HTR-8/SVneo (cell line): ENCODE measurements at places on chromosomes 6 and 20.

DNA sequence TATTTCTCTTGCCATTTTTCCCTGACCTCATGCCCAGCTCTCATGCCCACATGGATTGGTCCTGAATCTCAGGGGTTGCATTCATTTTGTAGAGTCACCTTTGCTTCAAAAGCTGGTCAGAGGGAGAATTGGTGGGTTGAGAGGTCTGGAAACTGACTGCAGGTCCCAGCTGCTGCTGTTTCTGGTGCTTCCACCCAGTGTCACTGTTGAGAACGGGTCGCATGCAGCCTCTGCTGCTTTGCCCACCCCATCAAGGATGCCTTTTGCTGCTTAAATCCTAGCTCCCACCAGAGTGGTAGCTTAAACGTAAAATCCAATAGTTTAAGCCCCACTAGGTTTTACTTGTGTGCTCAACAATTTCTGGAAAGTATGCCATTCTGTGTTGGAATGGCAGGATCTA, 211.4 kb upstream of the TSHZ2 start:
- no peak for DNase-seq

DNA sequence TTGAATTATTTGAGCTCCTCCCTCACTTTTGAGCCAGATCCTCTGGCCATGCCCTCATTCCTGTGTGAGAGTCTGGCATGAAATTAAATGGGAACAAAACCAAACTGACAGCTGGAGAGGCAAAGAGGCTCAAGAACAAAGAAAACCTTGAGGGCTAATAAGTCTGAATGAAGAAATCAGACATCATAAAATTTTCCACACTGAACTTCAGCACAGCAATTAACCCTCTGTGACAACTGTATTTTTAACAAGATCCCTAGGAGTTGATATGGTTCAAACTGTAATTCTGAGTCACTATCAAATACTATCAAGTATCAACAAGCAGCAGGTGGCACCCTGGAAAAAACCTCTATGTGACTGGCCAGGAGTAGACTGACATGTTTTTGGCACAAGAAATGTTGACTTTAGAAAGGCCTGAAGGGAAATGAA, 109.4 kb upstream of the EMILIN3 start:
- peak; percentile 26 for DNase-seq

- no peak for DNase-seq
These were observed 38.7 kb downstream of the SYNE1 start for GRCh38 chr6:152598421-152598820.

GRCh38 chr6:119590066-119590465, 240.5 kb upstream of the MAN1A1 start:
- DNase-seq: no peak

DNA sequence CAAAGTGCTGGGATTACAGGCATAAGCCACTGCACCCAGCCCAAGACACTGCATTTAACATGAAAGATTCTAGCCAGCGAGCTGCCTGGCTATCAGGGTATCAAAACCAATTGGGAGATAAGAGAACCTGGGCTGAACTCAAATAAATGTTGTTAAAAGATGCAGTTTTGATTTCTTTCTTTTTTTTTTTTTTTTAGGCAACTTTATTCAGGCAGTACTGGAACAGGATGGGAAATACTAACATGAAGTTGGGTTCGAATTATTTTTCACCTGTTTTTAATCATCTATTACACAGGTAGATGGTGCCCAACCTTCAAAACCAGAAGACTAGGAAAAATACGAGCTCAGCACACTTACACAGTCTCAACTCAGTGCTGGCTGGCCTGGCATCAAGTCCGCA, 63.7 kb downstream of the TRERF1 start:
- no peak for DNase-seq

DNA sequence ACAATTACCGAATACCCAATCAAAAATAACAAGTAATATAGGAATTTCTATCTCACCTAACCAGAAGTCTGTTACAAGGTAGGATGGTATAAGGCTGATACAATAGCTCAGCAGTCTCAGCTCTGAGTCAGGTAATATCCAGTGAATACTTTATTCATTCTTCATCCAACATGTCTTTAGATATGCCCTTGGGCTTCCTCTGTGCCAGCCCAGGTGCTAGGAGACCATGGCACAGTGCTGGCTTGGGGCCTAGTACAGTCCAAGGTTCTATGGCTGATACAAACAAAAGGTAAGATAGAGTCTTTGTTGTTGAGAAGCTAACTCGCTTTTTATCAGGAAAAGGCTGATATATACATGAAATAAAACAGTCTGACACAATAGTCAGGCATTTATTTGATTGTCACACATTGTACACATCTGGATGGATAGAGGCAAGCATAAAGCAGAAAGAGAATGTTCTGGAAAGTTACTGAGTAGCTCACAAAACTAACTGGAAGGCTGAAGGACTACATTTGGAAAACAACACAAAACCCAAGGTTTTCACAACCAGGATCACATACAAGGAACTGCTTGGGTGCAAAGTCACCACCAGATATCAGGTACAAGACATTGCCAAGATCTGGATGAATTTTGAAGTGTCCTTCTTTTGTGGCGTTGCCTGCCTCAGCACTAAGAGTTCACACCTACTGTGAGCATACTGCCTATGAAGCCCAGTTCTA, 110.4 kb upstream of the SCAF8 start:
- DNase-seq: no peak

- DNase-seq: no peak
These were observed 2.6 kb downstream of the EPHA7 start for GRCh38 chr6:93416571-93417420.

DNA sequence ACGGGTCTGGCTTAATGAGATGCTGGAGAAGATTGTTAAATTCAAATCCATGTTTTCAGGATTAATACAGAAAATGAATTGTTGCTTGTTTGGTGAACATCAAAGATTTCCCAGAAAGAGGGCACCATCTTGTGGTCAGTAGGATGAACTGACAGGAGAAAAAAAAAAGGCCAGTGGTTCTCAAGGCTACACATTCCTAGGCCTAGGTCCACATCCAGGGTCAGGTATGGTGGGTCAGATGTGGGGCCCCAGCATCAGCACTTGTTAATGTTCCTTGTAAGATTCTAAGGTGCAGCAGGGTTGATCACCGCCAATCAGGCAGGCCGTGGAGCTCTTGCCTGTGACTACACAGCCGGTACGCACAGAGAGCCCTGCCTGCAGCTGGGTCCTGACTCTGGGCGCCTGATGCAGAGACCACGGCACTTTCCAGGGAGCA, 34.0 kb upstream of the FOXO3 start:
- peak; percentile 28 for DNase-seq

DNA sequence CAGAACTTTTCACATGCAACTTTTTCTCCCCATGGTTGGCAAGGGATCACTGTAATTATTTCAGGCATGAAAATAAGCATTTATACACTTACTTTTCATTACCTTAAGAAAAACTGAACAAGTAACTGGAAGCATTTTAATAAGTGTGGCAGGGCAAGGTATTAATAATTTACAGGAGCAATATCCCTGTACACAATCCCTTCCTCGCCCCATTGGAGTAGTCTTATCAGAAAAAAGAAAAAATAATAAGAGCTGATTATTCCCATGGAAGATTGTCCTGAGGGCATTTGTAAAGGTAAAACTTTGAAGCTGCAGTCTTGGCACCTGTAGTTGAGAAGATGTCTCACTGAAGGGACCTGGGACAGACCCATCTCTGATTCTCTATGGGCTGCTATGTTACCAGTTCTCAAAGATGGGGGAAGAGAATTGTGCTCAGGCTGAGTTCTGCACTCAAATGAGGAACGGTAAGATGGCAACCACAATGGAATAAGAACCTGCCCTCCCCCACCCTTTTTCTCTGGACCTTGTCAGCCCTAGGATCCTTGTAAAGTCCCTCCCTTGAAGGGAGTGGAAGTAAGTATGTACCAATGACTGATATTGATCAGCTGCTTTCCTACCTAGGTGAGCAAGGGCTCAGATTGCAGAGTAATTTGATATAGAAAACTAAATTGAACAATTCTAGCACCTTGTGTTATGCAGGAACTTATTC, 70.0 kb upstream of the AHI1 start:
- DNase-seq: no peak

DNA sequence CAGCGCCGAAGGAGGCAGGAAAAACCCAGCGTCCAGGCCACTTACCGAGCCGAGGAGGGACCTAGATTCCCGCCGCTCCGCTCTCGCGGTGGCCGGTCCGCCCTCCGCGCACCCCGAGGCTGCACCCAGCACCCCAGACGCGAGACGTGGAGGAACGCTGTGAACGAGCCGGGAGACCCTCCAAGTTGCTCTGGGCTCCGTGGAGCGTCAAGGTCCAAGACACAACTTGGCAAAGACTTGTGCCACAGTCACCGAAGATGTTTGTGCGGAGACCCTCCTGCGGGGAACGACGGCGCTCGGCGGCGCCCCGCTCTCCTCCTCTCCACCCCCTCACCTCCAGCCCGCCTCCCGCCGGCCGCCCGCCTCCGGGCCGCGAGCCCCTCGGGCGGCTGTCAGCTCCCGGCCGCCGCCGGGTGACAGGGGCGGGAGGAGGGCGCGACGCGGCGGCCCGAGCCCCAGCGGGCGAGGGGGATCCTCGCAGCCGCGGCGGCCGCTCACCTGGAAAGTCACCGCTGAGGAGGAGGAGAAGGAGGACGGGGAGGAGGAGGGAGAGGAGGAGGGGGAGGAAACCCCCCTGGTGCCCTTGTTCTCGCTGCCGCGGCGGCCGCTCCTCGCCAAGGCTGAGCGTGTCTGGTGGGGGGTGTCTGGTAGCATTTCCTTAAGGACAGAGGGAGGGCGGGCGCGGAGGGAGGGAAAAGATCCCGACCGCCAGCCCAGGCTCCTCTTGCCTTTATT, 637 bp upstream of the HIVEP2 start:
- DNase-seq: no peak

DNA sequence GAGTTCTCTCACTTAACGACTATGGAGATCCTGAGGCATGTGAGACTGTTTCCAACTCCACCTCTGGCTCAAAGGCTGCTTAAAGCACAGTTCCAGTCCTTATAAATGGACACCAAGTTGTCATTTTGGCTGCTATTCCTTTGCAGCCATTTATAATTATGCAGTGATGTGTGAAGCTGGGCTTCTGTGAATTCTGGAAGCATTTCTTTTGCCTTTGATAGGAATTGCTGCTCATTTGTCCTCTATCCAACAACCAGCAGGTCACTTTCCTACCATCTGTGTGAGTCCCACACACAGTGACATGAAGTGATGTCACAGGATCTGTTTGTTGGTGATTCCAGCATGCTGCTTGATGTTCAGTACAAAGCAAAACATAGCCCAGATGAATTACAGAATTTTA, 28.5 kb upstream of the EFHC1 start:
- DNase-seq: no peak

DNA sequence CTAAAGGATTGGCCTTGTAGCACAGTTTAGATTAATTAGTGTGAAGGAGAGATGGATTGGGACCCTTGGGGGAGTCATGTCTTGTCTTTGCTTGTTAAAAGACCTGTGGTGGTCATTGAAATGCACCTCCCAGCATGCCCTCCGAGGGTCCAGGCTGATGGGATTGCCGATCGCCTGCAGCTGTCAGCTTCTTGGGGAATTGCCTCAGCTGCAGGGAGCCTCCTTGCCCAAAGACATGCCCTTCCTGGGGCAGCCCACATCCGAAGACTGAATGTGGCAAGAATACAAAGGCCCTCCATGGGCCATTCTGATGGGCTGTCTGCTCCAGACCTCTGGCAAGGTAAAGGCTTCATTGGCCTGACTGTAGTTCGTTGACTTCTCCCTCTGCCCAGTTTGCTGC, 150.7 kb downstream of the FARS2 start:
- DNase-seq: no peak

GRCh38 chr6:20712011-20712410, 177.8 kb downstream of the CDKAL1 start:
- DNase-seq: no peak

DNA sequence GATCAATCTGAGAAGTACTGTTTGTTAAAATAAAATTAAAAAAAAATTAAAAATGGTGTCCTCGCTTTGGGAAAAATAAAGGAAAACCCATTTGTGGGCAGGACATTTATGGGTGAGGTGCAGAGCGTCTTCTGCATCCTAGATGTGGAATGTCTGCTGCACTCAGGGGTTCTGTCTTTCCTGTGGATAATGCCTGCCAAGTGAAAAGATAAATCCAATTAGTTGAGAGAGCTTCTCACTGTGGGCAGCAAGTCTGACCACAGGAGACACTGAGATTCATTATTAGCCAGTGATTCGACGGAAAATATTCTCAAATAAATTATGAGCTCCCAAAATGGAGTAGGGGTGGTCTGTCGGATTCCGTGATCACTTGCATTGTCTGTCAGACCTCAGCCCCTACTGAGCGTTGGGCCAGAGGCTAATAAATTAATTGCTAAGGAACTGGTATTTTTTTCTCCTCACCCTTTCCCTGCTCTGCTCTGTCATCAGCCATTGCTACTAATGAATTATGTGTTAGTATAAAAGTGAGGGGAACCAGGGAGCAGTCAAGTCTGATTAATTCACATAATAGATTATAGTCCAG, 10.0 kb downstream of the GMPR start:
- DNase-seq: no peak

DNA sequence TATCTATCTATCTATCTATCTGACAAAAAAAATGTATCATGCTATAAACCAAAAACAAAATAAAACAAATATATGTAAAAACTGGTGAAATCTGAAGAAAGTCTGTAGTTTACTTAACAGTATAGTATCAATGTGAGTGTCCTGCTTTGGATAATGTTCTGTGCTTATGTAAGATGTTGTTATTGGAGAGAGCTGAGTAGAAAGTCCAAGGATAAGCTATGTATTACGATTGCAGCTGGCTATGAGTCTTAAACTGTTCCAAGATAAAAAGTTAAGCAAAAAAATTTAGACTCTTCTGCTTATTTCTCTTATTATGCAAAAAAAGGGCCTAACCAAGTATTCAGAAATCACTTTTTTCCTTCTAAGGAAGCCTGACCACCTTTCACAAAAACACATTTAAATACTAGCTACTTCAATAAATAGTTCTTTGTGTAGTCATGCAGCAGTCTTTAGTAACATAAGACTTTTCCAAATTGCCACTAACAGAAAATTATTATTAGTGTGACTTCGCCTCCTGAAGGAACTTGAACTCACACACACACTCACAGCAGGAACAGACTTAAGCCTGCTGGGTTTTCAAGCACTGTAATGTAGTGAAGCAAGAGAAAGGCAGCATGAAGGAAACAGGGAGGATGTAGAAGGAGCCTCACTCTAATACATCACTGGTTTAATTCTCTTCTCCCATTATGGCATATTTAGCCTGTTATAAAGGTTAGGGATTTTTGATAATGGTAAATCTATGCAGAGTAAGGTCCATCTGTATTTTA, 265.8 kb upstream of the GJE1 start:
- DNase-seq: no peak

DNA sequence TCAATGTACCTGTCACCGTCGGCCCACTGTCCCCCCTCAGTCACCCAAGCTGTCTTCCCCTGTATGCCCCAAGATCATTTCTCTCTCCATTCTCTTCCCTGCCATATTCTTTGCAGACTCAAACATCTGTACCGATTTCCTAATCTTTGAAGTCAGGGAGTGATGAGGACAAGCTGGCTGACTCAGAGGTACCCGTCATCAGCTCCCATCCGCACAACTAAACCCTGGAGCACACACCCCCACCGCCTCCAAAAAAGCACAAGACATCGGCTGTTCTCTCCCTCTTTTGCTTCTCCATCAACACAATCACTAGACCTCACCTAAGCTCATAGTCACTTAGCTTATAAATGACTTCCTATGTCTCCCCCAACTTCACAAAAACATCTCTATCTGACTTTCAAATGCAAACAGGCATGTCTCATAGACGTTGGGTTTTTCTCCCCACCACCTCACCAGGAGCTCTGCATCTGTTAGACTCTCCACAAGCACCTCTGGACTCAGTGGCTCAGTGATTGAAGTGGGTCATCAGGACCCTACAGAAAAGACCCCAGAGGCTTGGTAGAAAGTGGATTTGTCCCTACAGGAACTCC, 11.5 kb upstream of the NFATC2 start:
- no peak for DNase-seq
